A549 treated with Hydrocortisone at 1 μM for 4 hours (cell line): ENCODE measurements at places on chromosomes 7 and 10. TPM values are rescaled to one million over a fixed set of nuclear protein-coding genes. Genes with fewer than 3 reads are reported as not detected.

INMT gene
- not detected in 5 replicates for total RNA-seq

BZW2 gene
- total RNA-seq, result 94.0 to 109 TPM (median 96.3 TPM) in 5 replicates

SPDYE16 gene
- not detected in 5 replicates for total RNA-seq

IKZF1 gene
- not detected in 5 replicates for total RNA-seq

CYP2W1 gene
- total RNA-seq, result not detected in 5 replicates

XRCC2 gene
- 3.7 to 6.1 TPM (median 4.8 TPM) in 5 replicates for total RNA-seq
